ENCODE measurements at places on chromosomes 12 and 14. TPM values are rescaled to one million over a fixed set of nuclear protein-coding genes. Genes with fewer than 3 reads are reported as not detected.

The IFI27L2 gene
- total RNA-seq, result 406 TPM

The RTL1 gene
- not detected for total RNA-seq

The CNTN1 gene
- 3.6 TPM for total RNA-seq

The CSAD gene
- 4.4 TPM for total RNA-seq

The ADAM21 gene
- total RNA-seq, result 0.75 TPM

The PTPN6 gene
- total RNA-seq, result 0.08 TPM

The FAM186B gene
- 0.12 TPM for total RNA-seq

The SRRM4 gene
- not detected for total RNA-seq

The CCDC38 gene
- not detected for total RNA-seq

The CFAP251 gene
- total RNA-seq, result 2.3 TPM

The ANG gene
- 8.0 TPM for total RNA-seq

The PPP4R4 gene
- total RNA-seq, result 10.4 TPM

The MYH6 gene
- total RNA-seq, result not detected

The CHST11 gene
- total RNA-seq, result 3.3 TPM

The CCER1 gene
- total RNA-seq, result not detected

The PIWIL1 gene
- total RNA-seq, result not detected

The RNASE3 gene
- not detected for total RNA-seq

The NFE2 gene
- total RNA-seq, result not detected

The REP15 gene
- total RNA-seq, result 0.68 TPM

The TCL1A gene
- total RNA-seq, result not detected

The TRMT5 gene
- 9.0 TPM for total RNA-seq

The CCDC197 gene
- total RNA-seq, result not detected

The CNPY2 gene
- total RNA-seq, result 113 TPM

The AKAP6 gene
- 18.2 TPM for total RNA-seq

The KCNH5 gene
- total RNA-seq, result under 0.01 TPM

The SIX4 gene
- total RNA-seq, result 6.5 TPM

The KRT76 gene
- not detected for total RNA-seq

The CRACR2A gene
- total RNA-seq, result 3.2 TPM

The SRGAP1 gene
- total RNA-seq, result 2.6 TPM

The ACOT4 gene
- 0.68 TPM for total RNA-seq

The STYX gene
- 13.2 TPM for total RNA-seq

The ASCL1 gene
- total RNA-seq, result not detected

The DDHD1 gene
- total RNA-seq, result 14.4 TPM

The KLRK1 gene
- not detected for total RNA-seq

The TAS2R14 gene
- 2.5 TPM for total RNA-seq

The PTPRQ gene
- 0.08 TPM for total RNA-seq

The CISTR gene
- not detected for total RNA-seq

The LRTM2 gene
- not detected for total RNA-seq

The DNAH10 gene
- total RNA-seq, result under 0.01 TPM

The TRPV4 gene
- 1.6 TPM for total RNA-seq

The KCNC2 gene
- total RNA-seq, result under 0.01 TPM

The RBMS2 gene
- 4.6 TPM for total RNA-seq

The HOXC13 gene
- not detected for total RNA-seq

The KRT72 gene
- not detected for total RNA-seq

The LIN7A gene
- total RNA-seq, result 1.5 TPM

The PRPF40B gene
- total RNA-seq, result 11.9 TPM

The GYS2 gene
- total RNA-seq, result not detected

The LTBP2 gene
- 99.9 TPM for total RNA-seq

The AMHR2 gene
- total RNA-seq, result not detected

The RSRC2 gene
- total RNA-seq, result 46.9 TPM

The TAMALIN gene
- 11.7 TPM for total RNA-seq

The NGB gene
- total RNA-seq, result not detected

The SPX gene
- 0.23 TPM for total RNA-seq

The SLC5A8 gene
- total RNA-seq, result not detected

The HCAR1 gene
- total RNA-seq, result 0.35 TPM

The LIMA1 gene
- total RNA-seq, result 161 TPM

The PLEKHG7 gene
- total RNA-seq, result not detected

Measured in smooth muscle cell of the coronary artery (primary cell).